Stimulated activated CD4-positive, alpha-beta T cell treated with anti-CD3 and anti-CD28 coated beads, Interleukin-2, amount 100 ng/mL, for 4 hours (primary cell): ENCODE measurements at places on chromosomes 7 and 10.

GRCh38 chr7:25546306-25546705, 318.0 kb upstream of the NPVF start:
- no peak for DNase-seq

GRCh38 chr7:29328045-29328444, 133.5 kb downstream of the CHN2 start:
- no peak for DNase-seq

DNA sequence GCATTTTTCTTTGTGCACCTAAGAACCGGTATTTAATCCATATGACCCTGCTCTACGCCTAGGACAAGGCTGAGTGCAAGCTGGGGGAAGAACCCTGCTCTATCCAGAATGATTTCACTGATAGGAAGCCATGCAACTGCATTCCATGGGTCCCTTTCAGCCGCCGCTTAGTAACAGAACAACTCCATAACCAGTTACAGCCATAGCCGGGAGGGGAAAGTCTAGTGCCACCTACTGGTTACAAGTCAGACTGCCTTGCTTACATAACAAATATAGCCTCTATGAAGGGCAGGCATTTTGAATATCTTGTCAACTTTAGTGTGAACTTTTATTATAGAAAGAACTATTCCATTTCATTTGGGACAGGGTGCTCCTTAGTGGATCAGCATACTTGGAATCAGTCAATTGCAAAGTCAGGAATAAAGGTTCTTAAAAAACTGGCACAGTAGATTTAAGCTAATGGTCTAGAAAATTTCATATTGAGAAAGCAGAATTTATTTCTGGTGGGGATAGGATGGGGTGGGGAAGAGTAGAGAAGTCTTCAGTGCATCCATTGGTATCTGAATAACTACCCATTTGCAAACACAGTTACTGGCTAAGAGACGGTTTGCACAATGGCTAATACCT, 521.7 kb downstream of the ADRA2A start:
- DNase-seq: peak; percentile 13

- DNase-seq: no peak
Measured at GRCh38 chr10:104642658-104643302, 1.7 kb downstream of the SORCS3 start.

- no peak for DNase-seq
Measured at GRCh38 chr10:78541481-78542140, 507.9 kb downstream of the RPS24 start.

- DNase-seq: no peak
Measured at GRCh38 chr10:51400392-51401096, 298.9 kb downstream of the CSTF2T start.

DNA sequence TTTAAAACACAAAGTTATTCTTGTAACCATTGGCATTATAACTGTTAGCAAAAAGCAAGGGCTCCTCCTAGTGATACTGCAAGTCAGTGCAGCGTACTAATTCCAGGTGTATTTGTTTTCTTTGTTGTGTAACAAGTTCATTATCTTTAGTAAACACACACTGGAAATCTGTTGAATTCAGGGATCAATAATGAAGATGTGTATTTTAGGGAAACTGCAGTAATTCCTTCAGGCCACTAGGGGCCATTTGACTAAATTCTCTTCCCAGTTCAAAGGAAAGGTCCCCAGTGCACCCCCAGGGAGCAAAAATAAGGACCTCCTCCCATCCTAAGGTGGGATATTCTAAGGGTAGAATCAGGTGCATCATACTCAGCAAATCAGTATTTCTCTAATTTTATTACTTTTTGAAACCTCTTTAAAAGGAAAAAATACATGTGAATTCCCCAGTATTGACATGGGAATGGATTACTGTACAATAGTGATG, 158.6 kb upstream of the LYZL1 start:
- DNase-seq: no peak

DNA sequence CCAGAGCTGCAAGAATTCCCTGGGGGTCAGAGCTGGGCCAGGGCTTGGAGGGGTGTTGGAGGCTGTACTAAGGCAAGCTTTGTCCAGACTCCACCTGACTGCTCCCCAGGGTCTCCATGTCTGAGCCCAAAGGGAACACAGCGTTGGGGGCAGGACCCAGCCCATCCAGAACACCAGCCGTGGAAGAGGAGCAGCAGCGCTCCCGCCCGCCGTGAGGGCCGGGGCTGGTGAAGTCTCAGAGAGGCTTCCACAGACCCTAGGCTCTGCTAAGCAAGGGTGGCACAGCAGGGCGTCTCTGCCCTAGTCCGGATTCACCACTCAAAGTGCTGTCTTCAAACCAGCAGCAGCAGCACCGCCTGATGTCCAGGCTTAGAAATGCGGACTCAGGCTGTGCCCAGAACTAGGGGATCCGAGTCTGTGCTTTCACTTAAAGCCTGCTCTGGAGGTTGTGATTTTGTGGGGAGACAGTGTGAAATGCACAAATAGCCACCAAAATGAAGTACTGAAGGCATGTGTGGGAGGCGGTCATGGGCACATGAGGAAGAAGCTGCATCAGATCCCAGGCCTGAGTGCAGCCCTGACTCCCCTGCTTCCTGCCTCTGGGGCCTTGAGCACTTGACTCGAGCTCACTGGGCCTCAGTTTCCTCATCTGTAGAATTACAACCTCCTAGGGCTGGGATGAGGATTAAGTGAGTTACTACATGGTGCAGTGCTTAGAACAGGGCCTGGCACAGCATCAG, 16.6 kb upstream of the AQP1 start:
- DNase-seq: no peak

GRCh38 chr7:475951-476441, 43.6 kb downstream of the PDGFA start:
- no peak for DNase-seq

GRCh38 chr10:110077436-110078130, 69.8 kb downstream of the ADD3 start:
- DNase-seq: no peak
